A549 (cell line): ENCODE measurements at places on chromosomes 16 and 17. TPM values are rescaled to one million over a fixed set of nuclear protein-coding genes. Genes with fewer than 3 reads are reported as not detected.

- no peak for DNase-seq
Measured at GRCh38 chr16:58024486-58025350, 836 bp upstream of the MMP15 start.

DNA sequence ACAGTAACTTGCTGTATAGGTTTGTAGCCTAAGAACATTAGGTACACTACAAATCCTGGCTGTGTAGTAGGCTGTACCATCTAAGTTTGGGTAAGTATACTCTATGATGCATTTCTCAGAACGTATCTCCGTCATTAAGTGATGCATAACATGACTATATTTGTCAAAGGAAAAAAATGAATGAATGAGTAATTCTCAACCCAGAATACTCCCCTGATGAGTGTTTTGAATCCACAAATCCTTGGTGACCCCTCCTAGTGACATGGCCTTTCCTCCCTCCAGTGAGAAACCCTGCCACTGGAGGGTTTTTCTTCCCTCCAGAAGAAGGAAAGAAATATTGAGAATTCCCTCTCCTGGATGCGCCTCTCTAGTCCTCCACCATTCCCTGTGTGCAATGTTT lies 24.0 kb upstream of the SALL1 start:
- no peak for DNase-seq

- DNase-seq = no peak
Measured at GRCh38 chr16:48542966-48543365, 67.0 kb downstream of the N4BP1 start.

GRCh38 chr17:57261084-57261461 lies 4.8 kb downstream of the MSI2 start:
- no peak for DNase-seq

GRCh38 chr16:89811321-89811720 lies 5.1 kb downstream of the FANCA start:
- DNase-seq = no peak

- DNase-seq = no peak
Measured at GRCh38 chr16:79263425-79263824, 337.1 kb downstream of the MAF start.

DNA sequence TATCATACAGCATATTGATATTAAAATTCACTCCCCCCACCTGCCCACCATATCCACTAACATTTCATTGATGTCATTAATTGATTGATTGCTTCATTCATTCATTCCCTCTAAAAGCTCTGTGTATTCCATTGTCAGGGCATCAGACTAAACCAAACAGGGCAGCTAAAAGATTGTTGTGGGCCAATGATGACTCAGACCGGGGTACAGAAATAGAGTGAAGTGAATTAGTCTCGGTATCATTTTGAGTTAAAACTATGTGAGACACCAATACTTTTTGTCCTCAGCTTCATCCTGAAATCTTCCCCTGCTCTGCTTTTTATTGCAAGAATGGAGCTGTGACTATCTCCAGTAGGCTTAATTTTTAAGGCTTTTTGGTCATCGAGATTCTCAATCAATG lies 868.3 kb downstream of the CDH11 start:
- DNase-seq = no peak

- no peak for DNase-seq
Measured at GRCh38 chr16:80875616-80876015, 71.2 kb upstream of the CDYL2 start.

- DNase-seq = no peak
Measured at GRCh38 chr17:63988741-63989621, 9.2 kb upstream of the PRR29 start.

GRCh38 chr17:65750631-65751115 lies 189.2 kb upstream of the AXIN2 start:
- DNase-seq = peak; percentile 91

- no peak for DNase-seq
Measured at GRCh38 chr17:41492771-41493170, 3.1 kb upstream of the KRT36 start.

The ABCA9 gene
- 0.03 TPM in 1 of 3 replicates, not detected in the others for polyA plus RNA-seq

DNA sequence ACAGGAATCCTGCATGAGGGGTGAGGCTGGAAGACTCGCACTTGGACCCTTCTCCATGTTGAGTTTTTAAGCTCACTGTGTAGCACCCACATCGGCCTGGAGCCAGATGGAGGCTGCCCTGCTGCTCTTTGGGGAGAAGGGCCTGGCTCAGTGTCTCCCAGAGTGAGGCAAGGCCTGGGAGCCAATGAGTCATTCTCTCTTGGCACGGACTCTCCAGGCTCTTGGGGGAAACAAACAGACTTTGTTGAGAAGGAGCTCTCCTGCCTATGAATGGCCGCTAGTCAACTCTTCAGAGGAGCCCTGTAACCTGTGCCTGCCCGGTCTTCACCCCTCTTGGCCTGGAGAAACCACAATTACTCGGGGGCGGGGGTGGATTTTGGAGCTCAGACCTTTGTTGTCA lies 50.8 kb upstream of the MAF start:
- DNase-seq = peak; percentile 47

GRCh38 chr16:85173146-85173980 lies 61.1 kb upstream of the CIBAR2 start:
- peak; percentile 67 for DNase-seq

The KRTAP9-8 gene
- polyA plus RNA-seq = not detected in 3 replicates

- peak; percentile 61 for DNase-seq
Measured at GRCh38 chr16:4266372-4266771, 6.5 kb downstream of the TFAP4 start.

- no peak for DNase-seq
Measured at GRCh38 chr16:56986361-56986760, 3.0 kb upstream of the NLRC5 start.

GRCh38 chr17:65085397-65085796 lies 28.9 kb upstream of the GNA13 start:
- no peak for DNase-seq

The SMTNL2 gene
- 0.06 to 0.21 TPM (median 0.10 TPM) in 3 replicates for polyA plus RNA-seq

- no peak for DNase-seq
Measured at GRCh38 chr17:37060094-37060493, 111.3 kb downstream of the AATF start.

- DNase-seq = no peak
Measured at GRCh38 chr17:27109346-27109745, 184.6 kb upstream of the WSB1 start.

GRCh38 chr17:59751955-59752413 lies 44.5 kb downstream of the VMP1 start:
- no peak for DNase-seq

DNA sequence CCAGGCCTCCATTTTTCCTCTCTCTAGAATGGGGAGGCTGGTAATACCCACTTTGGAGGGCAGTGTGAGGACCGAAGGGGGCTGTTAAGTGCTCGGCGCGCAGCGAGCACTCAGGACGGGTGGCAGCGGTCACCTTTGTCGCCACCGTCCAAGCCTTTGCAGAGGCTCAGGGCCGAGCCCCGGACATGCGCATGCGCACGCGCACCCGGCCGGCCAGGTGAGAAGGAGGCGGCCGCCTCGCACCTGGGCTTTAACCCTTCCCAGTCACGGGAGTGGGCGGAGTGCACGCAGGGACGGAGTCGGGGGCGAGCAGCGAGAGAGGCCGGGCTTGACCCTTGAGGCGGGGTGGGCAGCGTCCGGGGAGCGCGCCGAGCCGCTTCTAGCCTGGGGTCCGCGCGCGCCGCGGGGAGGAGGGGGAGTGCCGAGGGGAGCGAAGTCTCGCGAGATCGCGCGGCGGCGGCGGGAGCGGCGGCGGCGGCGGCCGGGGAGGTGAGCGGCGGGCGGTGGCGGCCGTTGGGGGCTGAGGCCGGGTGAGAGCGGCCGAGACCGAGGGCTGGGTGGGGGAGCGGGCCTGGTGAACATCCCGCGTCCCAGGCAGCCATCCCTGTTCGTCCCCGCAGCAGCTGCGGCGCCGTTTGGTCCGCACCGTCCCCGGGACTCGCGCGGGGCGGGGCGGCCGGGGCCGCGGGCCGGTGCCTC lies at the start of gene MRTFB:
MRTFB (plus strand) TSS at position 443 of the 699 bp plus-strand sequence. CDS start 69,288 bp downstream, outside the sequence.
- peak; percentile 74 for DNase-seq

- DNase-seq = no peak
Measured at GRCh38 chr16:70664325-70665112, 18.2 kb downstream of the IL34 start.

DNA sequence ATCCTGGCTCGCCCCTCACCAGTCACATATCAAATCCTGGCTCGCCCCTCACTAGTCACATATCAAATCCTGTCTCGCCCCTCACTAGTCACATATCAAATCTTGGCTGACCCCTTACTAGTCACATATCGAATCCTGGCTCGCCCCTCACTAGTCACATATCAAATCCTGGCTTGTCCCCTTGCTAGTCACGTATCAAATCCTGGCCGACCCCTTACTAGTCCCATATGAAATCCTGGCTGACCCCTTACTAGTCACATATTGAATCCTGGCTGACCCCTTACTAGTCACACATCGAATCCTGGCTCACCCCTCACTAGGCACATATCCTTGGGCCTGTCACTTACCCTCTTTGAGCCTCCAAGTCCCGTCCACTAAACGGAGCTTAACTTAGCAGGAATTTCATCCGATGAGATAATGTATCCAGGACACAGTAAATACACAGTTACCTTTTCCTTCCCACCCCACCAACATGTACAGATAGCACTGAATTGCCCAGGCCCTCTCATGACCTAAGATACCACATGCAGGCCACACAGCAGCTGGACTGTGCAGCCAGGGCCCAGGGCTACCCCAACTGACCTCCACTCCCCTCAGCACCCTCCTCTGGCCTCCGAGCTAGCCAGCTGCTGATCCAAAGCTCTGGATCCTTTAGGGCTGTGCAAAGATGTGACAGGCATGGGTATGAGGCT lies 157.8 kb upstream of the RPH3AL start:
- DNase-seq = no peak

The SEPTIN1 gene
- polyA plus RNA-seq = 0.58 to 0.73 TPM (median 0.65 TPM) in 3 replicates

GRCh38 chr16:27387724-27388123 lies 14.2 kb upstream of the IL21R start:
- no peak for DNase-seq

GRCh38 chr16:53482123-53482522 lies 20.9 kb downstream of the AKTIP start:
- no peak for DNase-seq

DNA sequence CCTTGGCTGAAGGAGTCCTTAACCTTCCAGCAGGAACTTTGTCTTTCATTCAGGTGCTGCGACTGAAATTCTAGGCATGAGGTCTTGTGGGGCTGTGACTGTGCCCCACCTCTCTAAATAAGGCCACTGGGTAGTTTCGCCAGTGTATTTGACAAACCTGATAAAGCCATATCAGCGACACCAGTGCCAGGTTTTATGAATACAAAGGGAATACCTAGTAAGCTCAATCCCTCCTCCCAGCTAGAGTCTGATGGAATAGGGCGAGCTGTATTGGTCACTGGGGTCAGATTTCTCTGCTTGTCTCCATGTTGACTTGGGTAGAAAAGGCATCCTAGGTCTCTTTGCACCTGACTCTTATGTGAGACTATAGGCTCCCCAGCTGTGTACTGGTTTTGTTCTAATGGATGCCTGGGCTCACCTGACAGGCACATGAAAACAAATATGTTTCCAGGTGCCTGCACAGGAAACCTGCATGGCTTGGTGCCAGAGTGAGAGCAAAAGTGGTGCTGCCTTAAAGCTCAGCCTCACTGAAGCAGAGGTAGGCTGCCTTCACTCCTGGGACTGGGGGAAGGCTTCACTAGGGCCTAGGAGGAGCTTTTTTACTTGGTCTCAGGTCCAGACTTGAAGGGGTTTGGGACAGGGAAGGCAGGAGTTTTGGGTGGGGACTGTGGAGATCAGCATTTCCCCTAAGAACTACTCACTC lies 8.3 kb downstream of the SLC7A6 start:
- DNase-seq = no peak

The KRTAP2-1 gene
- polyA plus RNA-seq = not detected in 3 replicates

DNA sequence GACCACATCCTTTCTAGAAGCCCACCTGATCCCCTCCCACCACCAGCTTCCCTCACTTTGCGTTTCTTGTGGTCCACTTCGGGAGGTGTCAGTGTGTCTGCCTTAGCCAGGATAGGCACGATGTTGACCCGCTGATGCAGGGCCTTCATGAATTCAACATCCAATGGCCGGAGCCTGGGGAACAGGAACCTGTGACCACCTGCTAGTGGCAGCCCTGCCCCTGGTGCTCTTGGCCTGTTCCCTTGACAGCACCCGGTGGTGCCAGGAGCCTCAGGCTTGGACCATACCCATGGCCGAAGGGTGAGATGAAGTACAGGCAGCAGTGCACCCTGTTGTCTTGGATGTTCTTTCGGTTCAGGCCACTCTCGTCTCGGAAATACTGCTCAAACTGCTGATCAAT lies 7.2 kb upstream of the MTMR4 start:
- no peak for DNase-seq

DNA sequence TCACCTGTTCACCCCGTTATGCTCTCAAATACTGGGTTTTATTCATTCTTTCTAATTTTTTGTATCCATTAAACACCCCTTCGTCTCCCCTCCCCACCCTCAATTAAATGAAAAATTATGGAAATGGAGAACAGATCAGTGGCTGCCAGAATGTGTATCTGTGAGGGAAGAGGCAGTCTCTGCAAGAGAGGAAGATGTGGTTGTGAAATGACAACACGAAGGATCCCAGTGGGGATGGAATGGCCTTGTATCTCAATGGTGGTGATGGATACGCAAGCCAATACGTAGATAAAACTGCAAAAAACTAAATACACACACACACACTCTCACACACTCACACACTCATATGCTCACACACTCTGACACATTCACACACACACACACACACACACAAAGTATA lies 570.7 kb downstream of the CDH13 start:
- DNase-seq = no peak

The KRTAP2-2 gene
- not detected in 3 replicates for polyA plus RNA-seq
